ENCODE measurements at places on chromosomes 16 and 17.

- no peak for DNase-seq
These were observed 18.1 kb downstream of the SLC7A5 start for GRCh38 chr16:87851141-87851587.

DNA sequence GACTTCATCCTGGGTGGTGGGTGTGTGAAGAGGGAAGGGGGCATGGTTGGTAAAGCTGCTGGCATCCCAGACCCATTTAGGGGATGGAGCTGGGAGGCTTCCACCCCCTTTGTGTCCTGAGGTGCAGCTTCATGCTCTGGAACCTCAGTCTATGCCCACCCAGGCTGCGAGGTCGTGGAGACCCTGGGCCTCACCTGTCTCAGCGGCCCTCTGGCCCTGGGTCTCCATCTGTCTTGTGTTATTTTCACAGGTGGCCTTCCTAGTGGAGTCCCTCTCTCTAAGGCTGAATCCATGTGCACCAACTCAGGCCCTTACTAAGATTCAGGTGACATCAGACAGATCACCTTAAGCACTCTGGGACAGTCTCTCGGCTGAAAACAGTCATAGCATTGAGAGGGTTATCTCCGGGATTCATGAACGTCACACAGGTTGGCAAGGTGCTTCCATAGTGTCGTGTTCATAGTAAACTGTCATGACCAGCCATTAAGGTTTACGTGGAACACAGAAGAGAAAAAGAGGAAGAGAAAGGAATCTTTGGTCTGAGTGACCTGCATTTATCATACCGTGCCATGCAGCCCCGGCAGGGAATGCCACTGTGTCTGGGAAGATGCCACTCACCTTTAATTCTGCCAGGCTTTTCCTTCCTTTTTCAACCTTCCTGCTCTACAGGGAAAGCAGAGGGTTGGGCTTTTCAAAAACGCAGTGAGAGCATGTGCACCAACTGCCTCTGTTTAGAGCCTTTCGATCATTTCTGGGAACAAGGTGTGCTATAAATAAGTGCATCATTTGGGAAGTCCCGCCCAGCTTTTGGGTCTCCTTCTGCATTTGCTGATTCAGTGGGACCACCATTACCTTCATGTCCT is 4.5 kb upstream of the FOXL1 start:
- DNase-seq: no peak

- no peak for DNase-seq
These were observed 47.9 kb upstream of the NLK start for GRCh38 chr17:27994586-27994985.

GRCh38 chr16:79229361-79229760 is 371.2 kb downstream of the MAF start:
- DNase-seq: no peak

DNA sequence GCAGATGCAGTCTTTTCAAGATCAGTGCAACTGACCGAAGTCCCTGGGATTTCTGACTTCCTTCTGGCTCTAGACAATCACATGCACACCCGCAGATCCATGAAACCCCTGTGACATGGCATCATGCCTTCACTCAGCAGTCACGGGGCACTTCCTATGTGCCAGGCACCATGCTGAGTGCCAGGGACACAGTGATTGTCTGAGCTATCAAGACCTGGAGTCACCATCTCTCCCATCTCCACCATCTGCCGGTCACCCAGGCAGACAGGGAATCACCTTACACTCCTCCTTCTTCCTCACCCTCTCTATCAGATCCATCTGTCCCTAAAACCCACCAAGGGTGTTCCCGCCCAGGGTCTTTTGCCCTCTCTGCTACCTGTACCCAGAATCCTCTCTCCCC is 5.3 kb downstream of the BEAN1 start:
- DNase-seq: no peak

DNA sequence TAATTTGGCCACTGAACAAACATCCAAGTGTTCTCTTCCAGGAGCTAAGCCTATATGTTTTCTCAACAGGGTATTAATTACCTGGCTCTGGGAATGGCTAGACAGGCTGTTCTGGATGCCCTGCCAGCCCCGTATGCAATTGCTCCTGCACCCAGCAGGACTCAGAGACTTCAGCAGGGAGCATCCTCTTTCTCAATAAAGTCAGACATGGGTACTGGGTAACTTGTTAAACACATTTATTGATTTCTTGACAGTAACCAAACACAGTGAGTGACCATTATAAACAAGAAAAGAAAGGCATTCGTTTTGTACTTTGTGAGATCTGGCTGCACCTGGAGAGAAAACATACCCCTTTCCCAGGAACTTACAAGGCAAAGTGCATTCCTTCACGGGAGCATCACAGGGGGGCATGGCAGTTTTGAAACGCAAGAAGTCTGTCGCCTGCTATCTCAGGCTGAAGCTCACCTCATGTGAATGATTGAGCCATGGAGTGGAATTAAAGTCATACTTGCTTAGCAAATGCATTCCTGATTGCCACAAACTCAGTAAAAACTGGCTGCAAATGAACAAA is 369.8 kb downstream of the UTP18 start:
- DNase-seq: no peak

- no peak for DNase-seq
These were observed 245.6 kb downstream of the CA10 start for GRCh38 chr17:51912939-51913338.

DNA sequence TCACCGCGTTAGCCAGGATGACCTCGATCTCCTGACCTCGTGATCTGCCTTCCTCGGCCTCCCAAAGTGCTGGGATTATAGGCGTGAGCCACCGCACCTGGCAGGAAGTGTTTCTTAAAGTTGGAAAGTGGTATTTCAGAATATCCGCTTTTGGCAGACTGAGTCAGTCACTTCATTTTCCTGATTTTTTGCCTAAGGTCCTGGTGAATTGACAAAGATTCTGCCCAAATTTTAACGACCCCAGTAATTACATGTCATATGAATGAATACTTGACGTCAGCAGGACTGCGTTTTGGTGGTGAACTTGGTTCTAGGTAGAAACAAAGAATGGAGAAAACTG is 4.5 kb upstream of the BRCA1 start:
- no peak for DNase-seq

GRCh38 chr17:51407576-51407975 is 147.2 kb downstream of the UTP18 start:
- DNase-seq: no peak
